ENCODE measurements at places on chromosomes 7 and 10.

DNA sequence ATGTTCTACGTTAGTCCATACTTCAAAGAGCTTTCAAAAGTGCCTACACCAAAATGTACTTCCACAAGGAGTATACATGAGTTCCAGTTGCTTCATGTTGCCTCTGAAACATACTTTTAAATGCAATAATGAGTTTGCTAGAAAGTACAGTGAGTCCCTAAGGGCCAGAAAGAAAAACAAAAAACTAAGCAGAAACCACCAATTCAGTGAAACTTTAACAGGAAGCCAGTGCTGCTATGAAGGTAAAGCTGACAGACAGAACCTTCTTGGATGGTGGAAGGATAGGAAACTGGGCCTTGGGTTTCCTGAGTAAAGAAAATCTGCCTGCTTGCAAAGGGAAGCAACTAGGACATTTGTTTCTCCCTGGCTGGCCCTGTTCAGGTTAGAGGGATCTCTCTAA lies 104.2 kb downstream of the CTTNBP2 start:
- no peak for DNase-seq

GRCh38 chr7:4246536-4246935 lies 435.6 kb upstream of the FOXK1 start:
- no peak for DNase-seq

DNA sequence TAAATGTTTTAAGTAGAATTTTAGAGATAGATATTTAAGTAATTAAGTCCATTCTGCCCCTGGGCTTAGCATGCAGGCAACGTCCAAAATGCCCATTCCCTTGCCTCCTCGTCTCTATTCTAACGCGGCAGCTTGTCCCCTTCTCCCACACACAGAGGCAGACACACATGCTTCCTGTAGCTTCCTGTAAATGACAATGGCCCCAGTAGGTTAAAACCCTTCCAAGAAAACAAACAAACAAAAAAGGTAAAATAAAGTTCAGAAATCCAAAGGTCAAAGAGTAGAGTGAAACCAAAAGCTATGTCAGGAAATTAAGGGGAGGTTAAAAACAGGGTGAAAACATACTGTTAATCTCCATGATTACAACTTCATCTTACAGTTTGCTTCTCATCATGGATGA lies 857.6 kb downstream of the GATA3 start:
- no peak for DNase-seq

GRCh38 chr10:93160829-93161228 lies 87.1 kb downstream of the CYP26A1 start:
- DNase-seq = no peak

- no peak for DNase-seq
These were observed 186.7 kb upstream of the PLXDC2 start for GRCh38 chr10:19629567-19629966.

DNA sequence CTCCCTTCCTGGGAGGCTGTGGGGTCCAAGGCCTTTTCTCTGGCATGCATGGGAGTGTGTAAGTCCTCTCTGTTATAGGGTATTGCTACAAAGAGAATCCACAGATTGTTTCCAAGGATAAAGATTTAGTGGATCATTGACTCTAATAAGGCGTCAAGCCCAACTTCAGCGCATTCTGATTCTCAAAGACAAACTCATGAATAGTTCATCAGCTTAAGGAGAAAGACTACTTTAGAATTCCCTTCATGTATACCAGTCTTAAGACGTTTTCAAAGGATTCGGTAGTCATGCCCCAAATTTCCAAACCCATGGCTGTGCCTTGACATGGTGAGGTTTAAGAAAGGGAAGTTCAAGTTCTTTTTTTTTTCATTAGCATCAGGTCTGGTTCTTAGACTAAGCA lies 46.6 kb upstream of the ABLIM1 start:
- DNase-seq = no peak

DNA sequence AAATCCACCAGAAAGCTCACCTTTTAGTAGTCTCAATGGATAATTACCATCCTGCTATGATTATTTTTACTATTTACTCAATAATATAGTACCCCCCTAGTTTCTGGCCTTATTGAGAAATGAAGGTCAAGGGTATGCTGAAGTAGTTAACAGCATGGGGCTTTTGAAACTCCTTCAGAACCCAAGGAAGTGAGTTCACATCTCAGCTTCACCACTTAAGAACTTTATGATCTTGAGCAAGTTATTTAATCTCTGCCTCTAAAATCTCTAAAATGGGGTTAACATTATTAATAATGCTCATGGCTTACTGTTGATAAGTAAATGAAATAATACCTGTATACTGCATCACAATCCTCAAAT lies 5.8 kb downstream of the MTPN start:
- no peak for DNase-seq

DNA sequence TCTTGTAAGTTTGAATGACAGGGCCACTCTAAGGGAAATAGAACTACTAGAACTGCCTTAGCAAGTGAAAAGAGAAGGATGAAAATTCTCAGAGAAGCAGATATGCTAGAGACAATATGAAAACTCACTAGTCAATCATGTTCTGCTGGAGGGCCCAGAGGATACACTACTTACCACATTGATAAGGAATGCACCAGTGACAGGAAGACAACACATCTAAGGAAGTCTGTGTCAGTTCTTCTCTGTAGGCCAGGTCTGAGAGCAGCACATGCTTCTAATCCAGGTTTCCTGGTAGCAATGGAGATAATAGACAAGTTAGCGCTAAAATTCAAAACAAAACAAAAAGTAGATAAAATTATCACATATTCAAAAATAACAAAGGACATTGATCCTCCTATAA lies 235.2 kb upstream of the AKR1E2 start:
- no peak for DNase-seq

DNA sequence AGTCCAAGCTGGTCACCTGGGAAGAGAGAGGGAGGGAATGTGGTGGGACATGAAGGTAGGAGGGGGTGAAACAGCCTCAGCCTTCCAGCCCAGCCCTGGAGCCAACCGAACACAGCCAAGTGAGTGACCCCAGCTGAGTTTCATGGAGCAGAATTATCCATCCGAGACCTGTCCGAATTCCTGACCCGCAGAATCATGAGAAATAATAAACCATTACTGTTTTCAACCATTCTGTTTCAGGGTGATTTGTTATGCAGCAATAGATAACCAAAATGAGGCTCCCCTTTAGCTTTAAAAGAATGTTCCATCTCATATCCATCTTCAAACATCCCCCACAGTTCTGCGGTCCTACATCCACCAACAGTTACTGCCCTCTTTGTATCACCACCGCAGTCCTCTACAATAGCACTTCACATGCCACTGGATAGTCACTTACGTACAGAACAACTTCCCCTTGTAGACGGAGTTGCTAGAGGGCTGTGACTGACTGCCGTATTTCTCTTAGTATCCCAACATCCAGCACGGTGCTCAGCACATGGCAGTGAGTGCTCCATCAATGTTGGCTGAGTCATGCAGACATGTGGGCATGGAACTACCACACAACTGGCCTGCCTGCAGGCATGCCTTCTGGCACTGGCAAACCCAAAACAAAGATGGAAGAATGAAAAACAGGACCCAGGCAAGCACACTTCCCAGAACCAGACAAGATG lies 18.5 kb downstream of the KIAA1549 start:
- DNase-seq = no peak

- no peak for DNase-seq
These were observed 16.5 kb downstream of the MDH2 start for GRCh38 chr7:76064208-76064970.

DNA sequence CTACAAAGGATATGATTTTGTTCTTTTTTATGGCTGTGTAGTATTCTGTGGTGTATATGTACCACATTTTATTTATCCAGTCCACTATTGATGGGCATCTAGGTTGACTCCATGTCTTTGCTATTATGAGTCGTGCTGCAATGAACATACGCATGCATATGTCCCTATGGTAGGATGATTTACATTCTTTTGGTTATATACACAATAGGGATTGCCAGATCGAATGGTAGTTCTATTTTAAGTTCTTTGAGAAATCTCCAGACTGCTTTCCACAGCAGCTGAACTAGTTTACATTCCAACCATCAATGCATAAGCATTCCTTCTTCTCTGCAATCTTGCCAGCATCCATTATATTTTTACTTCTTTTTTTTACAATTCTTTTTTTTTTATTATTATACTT lies 35.6 kb upstream of the FAM13C start:
- no peak for DNase-seq

DNA sequence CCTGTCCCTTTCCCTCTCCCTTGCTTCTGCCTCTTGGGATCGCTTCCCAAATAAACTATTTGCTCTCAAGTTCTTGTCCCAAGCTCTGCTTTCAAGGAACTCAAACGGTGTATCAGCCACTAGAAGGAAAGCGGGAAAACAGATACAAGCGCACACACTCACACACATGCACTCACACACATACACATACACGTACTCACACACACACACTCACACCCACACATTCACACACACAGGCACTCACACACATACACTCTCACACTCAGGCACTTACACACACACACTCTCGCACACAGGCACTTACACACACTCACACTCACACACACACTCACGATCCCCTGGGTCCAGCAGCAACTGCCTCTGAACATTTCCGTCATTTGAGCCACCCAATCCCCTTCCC lies 121.9 kb downstream of the RAB11FIP2 start:
- no peak for DNase-seq

- no peak for DNase-seq
These were observed 228.4 kb downstream of the PLXNA4 start for GRCh38 chr7:132347858-132348257.

Data from activated T-cell treated with anti-CD3 and anti-CD28 coated beads, Interleukin-2, amount 50 U/mL, for 4 hours (primary cell).